Left hindlimb (tissue), 1 donor: ENCODE measurements at places on chromosomes 5 and 9.
A peak's percentile ranks its signal among the peaks of the same experiment; 100 is the strongest.

DNA sequence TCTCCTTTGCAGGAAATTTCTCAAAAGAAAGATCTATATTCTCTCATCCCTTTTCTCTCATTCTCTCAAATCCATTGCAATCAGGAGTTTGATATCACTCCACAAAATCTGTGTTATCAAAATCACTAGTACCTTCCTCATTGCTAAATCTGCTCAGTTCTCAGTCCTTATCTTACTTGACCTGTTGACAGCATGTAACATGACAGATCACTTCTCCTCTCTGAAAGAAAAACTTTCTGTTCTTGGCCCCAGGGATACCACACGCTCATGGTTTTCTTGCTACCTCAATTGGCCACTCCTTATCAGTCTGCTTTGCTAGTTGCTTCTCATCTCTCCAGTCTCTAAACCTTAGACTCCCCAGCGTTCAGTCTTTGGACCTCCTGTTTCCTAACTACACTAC is 22.1 kb downstream of the SRP19 start:
- DNase-seq: no peak

- DNase-seq: no peak
Measured at GRCh38 chr5:34707451-34708107, 51.5 kb downstream of the RAI14 start.

DNA sequence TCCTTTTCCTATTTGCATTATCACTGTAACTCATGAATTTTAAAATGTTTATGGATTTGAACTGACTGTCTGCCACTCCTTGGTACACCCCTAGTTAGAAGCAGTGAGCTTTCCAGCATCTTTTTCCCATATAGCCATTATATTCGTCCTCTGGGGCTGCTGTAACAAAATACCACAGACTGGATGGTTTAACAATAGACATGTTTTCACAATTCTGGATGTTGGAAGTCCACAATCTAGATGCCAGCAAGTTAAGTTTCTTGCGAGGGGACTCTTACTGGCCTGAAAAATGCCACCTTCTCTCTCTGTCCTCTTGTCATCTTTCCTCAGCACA is 530.0 kb downstream of the SEMA5A start:
- DNase-seq: no peak

- no peak for DNase-seq
Measured at GRCh38 chr5:125457617-125458016, 711.2 kb upstream of the ZNF608 start.

DNA sequence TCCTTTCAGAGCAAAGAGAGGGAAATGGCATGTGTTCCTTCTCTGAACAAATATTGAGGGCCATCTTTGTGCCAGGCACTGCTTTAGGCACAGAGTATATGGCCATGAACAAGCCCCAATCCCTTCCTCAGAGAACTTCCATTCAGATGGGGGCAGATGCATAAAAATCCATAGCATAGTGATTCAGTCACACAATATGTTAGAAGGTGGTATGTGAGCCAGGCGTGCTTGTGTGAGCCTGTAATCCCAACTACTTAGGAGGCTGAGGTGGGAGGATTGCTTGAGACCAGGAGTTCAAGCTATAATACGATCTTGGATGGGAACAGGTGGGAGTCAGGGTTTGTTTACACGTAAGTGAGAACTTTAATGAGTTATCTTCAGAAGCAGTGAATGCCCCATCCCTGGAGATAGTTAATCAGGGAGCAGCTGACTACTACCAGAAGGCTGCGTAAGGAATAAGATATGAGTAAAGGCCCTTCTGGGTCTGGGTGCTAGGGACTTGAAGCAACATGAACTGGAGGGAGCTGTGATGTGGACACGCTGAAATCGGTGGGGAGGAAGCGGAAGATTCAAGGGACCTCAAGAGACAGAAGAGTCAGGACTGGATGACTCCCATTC is 27.1 kb downstream of the NANS start:
- DNase-seq: no peak

- DNase-seq: no peak
Measured at GRCh38 chr9:27340285-27340674, 43.3 kb upstream of the EQTN start.

- no peak for DNase-seq
Measured at GRCh38 chr5:37568018-37568753, 189.1 kb downstream of the WDR70 start.

GRCh38 chr5:54344653-54345052 is 34.3 kb upstream of the ARL15 start:
- no peak for DNase-seq

GRCh38 chr5:177296581-177296980 is 6.9 kb downstream of the RAB24 start:
- no peak for DNase-seq

DNA sequence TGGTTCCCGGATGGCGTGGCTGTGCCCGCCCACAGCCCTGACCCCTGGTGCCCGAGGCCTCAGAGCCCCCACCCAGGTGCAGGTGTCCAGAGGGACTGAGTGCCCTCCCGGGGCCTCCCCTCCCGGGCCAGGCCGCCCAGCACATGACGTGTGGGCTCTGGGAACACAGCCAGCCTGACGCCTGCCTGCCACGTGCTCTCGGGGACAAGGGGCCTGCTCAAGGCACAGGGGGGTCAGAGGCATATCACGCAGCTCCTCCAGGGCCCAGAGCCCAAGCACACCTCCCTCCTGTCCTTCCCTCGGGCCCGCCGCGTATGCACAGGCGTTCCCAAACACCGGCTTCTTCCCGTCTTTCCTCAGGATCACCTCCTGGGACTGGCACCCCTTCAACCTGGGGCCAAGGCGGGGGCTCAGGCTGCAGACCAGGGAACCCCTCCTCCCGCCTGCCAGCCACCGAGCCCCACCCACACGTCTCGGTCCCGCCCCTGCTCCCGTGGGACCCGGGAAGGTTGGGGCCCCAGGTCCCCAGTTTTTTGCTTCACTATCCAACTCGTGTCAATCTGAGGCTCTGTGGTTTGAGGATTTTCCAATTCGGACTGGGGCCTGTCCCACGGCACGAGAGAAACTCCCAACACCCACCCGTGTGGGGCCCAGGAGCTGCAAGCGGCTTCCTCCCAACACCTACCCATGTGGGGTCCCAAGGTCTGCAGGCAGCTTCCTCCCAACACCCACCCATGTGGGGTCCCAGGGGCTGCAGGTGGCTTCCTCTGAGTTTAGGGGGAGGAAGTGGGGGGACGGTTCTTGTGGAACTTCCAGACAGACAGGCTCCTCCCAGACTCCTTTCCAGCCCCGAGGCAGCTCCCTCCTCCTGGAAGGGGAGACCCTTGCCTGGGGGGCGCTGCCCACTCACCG is 1.5 kb downstream of the LCN10 start:
- DNase-seq: peak; percentile 50

- peak; percentile 57 for DNase-seq
Measured at GRCh38 chr5:151772029-151772845, 483 bp downstream of the G3BP1 start.

GRCh38 chr5:172795318-172795977 is 24.5 kb upstream of the DUSP1 start:
- DNase-seq: peak; percentile 98

DNA sequence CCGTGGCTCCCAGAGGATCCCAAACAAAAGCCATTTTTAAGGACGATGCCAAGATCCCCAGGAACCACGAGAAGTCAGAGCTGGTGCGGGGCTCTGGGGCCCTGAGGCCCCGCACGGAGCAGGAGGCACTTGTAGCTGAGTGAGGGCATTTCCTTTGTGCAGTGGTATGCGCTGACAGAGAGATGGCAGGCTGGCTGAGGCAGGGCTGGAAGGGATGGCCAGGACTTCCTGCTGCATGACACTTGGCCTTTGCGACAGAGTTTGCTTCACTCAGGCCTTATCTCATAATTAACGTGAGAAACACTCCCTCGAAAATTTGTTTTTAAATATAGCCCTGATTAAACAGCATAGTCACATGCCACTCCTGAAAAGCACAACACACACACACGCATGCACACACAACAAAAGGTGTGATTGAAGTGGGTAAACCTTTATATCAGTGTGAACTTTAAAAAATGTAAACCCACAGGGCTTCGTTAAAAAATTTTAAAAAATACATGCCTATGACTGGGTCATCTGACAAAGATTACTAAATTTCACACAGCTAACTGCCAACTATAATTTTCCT is 536.6 kb downstream of the PDE4D start:
- DNase-seq: no peak

- no peak for DNase-seq
Measured at GRCh38 chr5:41636605-41637004, 126.2 kb upstream of the PLCXD3 start.

DNA sequence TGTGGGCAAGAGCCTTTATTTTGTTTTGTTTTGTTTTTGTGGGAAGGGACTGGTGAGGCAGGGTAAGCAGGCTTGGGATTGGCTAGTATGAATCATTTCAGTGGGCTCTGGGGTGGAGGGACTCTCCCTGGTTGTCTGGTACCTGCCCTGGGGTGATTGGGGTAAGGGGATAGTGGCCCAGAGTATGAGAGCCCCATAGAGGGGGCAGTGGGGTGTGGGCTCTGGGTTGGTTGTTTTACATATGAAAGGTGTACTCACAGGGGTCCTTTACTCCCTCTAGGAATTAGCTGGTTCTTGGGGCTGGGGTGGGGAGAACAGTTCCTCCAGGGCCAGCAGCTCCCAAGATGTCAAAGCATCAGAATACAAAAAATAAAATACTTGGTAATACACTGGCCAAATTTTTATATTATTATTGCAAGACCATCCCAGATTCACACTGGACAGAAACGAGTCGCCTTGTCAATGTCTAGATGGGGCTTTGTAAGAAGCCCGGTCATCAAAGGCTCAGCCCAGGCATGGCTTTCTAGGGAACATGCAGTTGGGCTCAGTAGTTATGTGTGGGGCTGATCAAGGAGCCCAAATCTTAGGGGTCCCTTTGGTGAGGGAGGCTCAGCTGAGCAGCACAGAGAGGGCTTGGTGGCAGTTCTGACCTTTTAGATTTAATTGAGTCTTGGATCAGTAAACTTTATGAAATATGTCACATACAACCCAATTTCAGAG is 190.5 kb downstream of the NXNL2 start:
- no peak for DNase-seq

DNA sequence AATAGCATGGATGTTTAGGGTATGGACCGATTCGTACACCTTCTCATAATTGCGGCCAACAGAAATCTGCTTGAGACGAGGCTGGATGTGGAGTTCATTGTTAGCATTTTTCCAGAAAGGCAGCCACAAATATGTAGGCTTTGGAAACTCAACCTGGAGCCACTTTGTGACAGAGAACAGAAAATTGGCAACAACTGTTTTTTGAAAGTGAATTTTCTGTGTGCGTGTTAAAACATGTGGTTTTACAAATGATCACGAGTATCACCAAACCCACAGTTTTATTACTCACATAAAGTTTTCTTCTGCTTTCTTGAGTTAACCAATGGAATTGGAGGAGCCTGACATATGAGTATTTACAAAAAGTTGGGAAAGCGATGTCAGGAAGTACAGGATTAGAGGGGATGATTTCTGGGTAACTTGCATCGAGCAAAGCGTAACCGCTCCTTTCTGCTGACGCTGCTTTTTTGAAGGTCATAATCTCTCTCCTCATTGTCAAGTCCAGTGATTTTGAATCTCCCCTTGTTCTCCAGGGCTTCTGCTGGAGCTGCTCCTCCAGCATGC is 138.5 kb upstream of the TAF11L2 start:
- peak; percentile 60 for DNase-seq

DNA sequence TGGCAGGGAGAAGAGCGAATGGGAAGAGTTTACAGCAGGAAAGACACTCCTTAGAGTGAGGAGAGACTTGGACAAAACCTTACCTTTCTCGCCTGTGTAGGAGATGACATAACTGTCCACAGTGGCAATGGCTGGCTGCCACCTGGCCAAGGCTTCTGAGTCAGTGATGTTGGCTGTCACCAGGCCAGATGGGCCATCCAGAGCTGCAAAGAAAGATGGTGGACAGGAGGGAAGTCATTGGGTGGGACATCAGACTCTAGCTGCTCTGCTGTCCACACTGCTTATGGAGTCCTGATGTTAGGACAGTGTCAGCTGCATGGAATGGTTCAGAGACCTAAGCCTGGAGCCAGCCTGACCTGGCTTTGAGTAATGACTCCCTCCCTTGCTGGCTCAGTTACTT is 79.8 kb downstream of the TNC start:
- peak; percentile 44 for DNase-seq

- DNase-seq: no peak
Measured at GRCh38 chr5:162699361-162699760, 631.8 kb downstream of the GABRG2 start.

GRCh38 chr5:116668390-116668789 is 93.8 kb upstream of the SEMA6A start:
- DNase-seq: no peak

GRCh38 chr9:105507096-105507790 is 50.7 kb upstream of the FKTN start:
- no peak for DNase-seq

DNA sequence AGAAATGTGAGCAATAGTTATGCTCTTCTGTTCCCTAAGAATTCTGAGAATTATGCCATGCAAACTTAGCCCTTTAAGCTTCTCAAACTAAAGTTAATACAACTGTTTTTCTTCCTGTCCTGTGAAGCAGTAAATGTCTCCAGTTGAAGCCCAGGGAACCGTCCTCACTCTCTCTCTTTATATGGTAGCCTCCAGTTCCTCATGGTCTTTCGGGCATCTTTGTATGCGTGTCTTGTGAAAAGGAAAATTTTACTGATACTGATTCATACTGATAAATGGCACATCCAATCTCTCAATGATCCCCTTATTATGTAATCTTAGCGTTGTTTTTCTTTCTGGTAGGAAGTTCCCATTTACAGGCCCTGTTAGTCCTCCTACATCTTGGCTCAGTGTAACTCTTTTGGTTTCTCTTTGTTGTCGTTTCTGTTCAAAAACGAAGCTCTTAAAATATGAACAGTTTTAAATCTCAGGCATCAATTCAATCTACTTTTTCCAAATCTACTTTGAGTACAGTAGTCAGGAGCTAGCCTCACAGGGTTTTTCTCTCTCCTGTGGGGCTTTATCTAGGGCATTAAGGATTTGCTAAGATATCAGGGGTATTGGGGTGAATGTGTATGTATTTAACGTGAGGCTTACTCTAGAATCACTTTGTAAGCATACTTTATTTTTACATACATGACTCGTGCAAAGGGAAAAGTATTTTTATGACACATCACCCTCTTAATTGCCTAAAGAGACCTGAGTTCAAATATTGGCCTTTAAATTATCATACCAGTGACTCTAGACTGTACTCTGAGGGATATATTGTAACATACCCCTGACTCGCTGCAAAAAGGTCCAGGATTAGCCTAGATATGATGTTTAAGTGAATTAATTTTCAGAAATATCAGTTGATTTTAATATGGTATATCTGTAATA is 258.0 kb downstream of the NR3C1 start:
- no peak for DNase-seq
